ENCODE measurements at places on chromosomes 5 and 9.

DNA sequence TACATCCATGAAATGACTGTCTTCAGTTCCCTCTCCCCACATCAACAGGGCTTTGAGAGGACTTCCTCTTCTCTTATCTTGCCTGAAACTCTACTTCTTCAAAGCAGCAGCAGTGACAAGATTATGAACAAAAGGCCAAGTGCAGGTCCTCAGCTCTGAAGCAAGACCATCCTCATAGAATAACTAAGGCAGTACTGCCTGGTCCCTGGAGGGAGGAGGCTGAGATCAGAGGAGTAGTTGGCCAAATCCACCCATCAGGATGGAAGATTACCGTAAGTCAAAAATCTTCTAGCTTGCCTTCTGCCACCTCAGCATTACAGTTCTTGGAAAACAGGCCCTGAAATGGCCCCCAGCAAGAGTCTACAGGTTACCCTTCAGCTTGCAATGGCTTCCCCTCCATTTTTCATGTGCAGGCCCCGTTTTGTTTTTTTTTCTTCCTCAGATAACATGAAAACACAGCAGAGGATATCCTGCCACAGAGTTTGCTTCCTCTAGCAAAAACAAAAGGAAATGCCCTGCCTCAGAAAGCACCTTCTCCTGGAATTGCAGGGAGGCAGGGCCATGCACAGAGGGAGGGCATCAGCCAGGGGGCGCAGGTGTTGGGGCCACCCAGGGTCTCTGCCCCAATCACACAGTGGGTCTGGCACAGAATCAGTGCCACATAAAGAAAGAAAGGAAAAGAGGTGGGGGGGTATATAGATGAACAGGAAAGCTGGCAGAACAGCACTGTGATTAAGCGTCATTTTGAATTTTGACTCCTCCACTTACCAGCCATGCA is 40.0 kb downstream of the KLHL3 start:
- DNase-seq, result no peak

DNA sequence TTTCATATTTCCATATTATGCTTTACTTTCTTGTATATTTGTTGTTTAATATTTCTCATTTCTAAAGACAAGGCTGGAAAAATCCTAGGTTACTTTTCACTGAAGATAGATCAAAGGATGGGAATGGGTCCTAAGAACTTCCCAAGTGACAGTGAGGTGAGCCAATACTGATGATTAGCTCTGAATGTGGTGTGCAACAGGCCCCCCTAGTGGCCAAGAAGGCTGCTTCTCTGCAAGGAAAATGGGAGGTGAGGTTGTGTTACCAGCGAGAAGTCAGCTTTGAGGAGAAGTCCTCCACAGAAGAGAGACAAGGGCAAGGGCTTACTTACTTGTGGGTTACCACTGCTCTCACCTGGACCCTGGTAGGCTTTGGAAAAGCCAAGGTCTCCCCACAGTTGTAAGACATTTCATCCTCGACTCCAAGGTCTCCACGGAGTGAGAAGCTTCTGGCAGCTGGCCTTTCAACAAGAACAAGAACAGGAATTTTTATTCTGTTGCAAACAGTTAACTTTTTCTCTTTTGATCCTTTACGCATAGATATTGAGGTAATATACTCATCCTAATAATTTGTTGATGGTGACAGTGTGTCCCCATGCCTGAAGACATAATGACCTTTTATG is 69.9 kb downstream of the MAMDC2 start:
- DNase-seq, result peak; percentile 14

GRCh38 chr9:136949239-136949816 is 2.7 kb upstream of the LCN12 start:
- DNase-seq, result no peak

GRCh38 chr5:54547711-54548250 is 30.2 kb downstream of the SNX18 start:
- DNase-seq, result no peak

DNA sequence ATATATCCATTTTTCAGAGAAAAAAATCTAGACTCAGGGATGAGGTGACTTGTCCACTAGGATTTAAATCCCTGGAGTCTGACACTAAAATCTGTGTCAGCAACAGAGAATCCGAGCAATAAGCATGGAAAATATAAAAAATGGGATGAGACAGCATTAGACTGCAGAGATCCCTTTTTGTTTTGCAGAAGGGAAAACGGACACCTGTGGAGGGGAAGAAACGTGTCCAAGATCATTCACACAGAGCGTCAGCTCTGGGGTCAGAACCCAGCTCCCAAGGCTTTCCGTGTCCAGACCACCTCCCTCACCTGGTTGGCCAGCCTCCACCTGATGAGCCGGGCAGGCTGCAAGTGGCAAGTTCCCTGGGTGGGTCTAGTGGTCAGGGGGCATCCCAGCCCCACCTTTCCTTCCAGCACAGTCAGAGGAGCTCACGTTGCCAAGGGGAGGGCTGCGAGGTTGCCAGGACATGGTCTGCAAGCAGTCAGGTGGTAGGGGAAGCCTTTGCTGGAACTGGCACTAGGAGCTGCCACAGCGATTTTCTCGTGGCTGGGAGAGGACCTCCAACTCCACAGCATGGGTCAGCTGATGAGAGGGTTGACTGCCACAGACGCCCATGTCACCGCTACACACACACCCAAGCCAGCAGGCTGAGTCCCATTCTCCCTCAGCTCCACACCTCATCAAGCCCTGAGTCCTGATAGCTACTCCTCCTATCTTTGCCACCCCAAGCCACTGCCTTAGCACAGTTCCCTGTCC is 65.9 kb upstream of the CPLX2 start:
- DNase-seq, result no peak

GRCh38 chr9:19782005-19782404 is 6.8 kb downstream of the SLC24A2 start:
- DNase-seq, result no peak

DNA sequence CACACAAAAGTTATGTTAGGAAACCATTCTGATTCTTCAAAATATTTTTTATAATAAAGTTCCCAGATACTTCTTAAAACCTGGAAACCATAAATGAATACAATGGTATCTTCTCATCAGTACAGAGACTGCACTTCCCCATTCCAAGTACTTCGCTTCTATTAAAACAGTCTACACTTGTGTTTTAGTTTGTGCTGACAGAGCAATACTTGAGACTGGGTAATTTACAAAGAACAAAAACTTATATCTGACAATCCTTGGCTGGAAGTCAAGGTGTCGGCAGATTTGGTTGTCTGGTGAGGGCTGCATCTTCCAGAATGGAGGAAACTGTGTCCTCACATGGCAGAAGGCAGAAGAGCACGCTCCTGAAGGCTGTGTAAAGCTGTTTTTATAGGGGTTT is 70.1 kb downstream of the RFX3 start:
- DNase-seq, result no peak

- no peak for DNase-seq
Observed at GRCh38 chr9:110344821-110345220, 7.2 kb upstream of the TXNDC8 start.

GRCh38 chr5:127447827-127448226 is 69.6 kb upstream of the PRRC1 start:
- no peak for DNase-seq

DNA sequence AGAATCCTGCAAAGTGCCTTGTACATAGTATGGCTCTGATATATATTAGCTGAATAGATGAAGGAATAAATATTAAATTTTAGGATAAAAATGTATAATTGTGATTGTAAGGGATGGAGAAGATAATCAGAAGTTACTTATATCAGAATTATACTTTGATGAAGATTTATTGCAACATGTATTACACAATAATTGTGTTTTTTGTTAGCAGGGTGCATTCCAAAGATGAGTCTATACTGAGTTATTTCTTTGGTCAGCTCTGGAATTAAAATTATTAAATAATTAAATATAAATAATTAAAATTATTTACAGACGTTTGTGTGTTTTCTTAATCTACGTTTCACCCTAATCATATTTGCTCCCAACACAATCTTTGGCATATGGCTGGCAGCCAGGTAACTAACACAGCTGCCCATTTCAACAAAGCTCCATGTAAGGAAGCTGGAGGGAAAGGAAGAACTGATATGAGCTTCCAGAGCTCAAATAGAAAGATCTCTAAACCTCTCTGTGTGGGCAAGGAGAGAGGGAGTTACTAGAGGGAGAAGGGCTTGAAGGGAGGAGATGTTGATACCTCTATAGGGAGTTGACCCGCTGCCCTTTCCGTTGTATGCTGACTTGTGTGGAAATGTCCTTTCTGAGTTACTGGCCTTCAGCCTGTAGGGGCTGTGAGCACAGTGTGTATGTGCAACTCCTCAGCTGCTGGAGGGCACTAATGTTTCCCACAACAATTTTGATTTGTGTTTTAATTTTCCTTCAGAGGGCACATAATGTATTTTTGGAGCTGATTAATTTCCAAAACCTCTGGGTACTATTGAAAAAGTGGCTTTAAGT is 403.4 kb downstream of the MAN2A1 start:
- no peak for DNase-seq

- no peak for DNase-seq
Observed at GRCh38 chr5:86532429-86532828, 85.3 kb upstream of the COX7C start.

DNA sequence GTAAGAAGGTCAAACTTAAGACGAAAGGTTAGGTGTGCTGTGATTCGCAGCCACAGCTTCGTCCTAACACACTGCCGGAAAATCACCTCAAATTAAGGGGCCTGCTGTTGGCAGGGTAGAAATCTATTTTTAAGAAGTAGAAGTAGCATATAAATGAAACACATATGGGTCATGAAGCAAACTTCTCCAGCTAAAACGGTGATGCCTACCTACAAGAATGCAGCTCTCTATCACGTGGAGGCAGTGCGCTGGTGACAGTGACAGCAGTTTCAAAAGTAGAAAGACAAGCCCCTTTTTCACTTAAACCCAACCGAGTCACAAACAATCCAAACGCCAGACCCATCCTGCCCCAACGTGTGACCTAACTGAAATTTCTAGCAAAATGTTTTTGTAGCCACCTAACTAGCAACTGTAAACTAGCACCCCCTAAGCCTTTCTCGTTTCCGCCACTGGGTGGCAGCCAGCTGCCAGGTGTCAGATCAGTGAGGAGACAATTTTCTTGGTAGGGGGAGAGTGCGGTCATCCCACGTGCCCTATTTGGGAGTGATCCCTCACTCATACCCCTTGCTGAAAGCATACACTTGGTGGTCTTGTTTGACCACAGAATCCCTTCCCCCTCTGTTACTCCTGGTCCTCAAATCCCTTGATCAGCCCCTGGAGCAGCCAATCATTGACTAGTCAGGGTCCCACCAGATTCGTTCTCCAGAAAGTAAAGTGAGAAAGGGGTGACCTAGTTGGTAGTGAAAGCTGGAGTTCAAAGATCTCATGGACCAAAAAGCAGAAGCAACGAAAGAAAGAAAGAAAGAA is 71.8 kb upstream of the MAMDC2 start:
- peak; percentile 66 for DNase-seq

- no peak for DNase-seq
Observed at GRCh38 chr5:61491861-61492260, 159.8 kb downstream of the ZSWIM6 start.

- no peak for DNase-seq
Observed at GRCh38 chr5:171588790-171589189, 169.3 kb downstream of the FGF18 start.

GRCh38 chr5:59790776-59791475 is 102.6 kb downstream of the PDE4D start:
- no peak for DNase-seq

- no peak for DNase-seq
Observed at GRCh38 chr5:137191179-137191578, 307.9 kb downstream of the SPOCK1 start.

GRCh38 chr9:133946840-133947486 is 45.2 kb downstream of the VAV2 start:
- no peak for DNase-seq

DNA sequence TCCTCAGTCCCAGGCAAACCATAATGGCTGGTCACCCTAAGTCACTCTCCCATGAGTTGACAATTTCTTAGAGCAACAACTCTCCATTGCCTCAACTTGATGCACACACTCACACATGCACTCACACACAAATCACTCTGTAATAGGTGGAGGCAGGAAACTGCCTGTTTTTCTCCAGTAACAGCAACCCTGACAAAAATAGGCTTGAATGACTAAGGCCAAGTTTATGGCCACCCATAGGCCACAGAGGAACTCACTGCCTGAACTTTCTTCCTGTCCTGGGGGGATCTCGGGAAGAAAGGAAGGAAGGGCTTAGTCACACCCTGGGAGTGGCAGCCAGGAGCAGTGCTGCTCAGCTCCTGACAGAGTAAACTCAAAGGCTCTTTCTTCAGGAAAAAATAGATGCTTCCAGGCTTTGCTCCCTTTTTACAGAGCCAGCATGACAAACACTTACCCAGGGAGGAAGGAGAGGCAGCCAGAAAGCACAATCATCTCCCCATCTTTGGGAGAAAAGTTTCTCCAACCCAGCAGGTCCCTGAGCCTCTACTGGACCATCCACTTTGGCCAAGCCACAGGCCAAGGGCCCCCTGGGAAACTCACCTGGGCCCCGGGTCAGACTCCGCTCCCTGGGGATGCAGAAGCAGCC is 368 bp downstream of the SH3TC2 start:
- no peak for DNase-seq

DNA sequence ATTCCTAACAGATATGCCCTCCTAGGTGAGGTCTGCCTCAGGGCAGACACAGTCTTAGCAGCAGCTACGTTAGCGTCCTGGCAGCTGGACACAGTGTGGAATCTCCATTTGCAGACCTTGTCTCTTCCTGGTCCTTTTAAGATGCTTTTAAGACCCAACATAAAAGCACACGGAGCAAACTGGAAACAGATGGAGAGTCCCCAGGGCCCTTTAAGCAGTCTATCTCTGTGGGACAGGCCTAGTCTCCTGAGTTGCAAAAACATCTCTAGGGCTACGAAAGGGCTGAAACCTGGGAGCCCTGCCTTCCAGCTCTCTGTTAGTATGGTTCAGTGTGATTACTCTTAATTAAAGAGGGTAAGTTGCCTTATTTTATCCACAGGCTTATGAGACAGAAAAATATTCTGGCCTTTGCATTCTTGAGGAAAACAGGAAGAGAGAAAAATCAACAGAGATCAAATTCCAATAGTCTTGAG is 66.0 kb upstream of the GNA14 start:
- DNase-seq, result no peak

- no peak for DNase-seq
Observed at GRCh38 chr9:109487247-109487646, 10.9 kb downstream of the PTPN3 start.

GRCh38 chr9:77575785-77576184 is 72.3 kb downstream of the GNA14 start:
- DNase-seq, result no peak

- no peak for DNase-seq
Observed at GRCh38 chr5:2157372-2157771, 274.6 kb upstream of the IRX4 start.

DNA sequence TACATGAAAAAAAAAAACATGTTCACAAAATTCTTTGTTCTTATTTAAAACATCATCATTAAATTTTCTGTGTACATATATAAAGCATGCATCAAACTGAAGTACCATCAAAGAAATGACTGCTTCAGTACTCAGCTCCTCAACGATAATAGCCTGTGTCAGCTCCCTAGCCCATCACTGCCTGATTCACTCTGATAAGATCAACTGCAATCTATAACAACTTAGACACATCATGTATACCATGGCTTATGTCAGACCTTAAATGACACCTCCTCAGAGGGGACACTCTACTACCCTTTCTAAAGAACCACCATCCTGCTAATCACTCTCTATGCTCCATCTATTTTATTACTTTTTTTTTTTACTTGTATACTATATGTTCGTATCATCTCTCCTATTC is 200.5 kb upstream of the TLE4 start:
- no peak for DNase-seq

All from activated CD4-positive, alpha-beta T cell treated with anti-CD3 and anti-CD28 coated beads, Interleukin-2, amount 50 U/mL, for 48 hours (primary cell).